ENCODE measurements at places on chromosomes 5 and 9.

DNA sequence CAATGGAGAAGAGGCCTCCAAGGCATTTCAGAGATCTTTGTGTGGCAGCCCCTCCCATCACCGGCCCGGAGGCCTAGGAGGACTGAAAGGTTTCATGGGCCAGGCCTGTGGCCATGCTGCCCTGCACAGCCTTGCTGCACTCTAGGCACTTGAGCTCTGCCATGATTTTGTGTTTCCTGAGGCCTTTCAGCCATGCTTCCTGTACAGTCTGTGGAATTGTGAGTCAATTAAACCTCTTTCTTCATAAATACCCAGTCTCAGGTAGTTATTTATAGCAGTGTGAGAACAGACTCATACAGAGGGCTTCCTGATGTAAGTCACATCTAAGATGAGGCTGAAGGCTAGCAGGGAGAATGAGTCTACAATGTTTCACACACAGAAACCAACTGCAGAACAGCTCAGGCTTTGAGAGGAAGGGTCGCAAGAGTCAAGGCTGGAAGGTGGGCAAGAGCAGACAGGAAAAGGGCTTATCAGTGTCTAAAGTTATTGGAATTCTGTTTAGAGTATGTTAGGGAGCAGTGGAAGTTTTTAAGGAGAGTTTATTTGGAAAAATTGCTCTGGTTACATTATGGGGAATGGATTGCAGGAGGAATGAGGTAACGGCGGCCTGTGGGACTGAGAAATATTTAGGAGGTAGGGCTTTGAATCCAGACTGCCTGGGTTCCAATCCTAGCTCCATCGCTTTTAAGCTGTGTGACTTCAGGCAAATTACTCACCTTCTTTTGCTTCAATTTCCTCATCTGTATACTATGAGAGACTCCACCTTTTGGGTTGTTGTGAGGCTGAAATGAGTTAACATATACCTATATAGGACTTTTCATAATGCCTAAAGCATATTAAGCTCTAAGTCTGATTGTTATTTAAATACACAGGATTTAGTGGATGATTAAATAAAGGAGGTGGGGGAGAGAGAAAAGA is 291.2 kb downstream of the CWC27 start:
- no peak for DNase-seq

GRCh38 chr9:4573634-4574389 is 83.5 kb downstream of the SLC1A1 start:
- DNase-seq = no peak

DNA sequence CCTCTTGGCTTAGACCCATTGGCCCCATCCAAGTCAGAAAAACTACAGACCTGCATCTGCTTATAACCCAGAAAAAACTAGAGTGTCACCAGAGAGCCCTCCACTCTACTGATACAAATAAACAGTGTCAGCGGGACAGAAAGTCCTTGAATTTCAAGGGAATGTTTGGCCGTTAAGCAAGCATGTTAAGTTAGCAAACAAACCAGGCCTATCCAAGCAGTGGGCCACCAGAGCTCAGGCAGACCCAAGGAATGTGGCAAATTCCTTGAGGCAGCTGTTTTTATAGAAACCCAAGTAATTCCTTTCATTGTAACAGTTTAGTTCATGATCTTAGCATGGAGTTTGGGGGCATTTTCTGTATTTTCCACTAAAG is 70.9 kb downstream of the PRLR start:
- no peak for DNase-seq

DNA sequence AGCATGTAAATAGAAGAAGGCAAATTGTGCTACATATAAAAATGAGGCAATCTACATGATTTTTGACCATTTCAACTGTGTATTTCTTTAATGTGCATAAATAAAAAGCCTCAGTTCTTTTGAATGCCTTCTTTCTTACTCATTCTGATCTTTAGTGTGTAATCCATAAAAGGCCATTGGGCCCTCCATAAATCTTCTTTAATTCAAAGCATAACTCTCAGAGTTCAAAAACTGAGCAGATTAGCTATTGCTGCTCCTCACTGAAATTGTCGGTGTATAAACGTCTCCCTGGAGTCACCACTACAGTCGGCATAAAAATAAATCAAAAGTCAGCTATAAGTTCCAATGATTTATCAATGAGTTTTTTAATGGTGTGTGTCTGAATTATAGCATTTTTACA is 45.3 kb upstream of the ADAMTSL1 start:
- no peak for DNase-seq

- no peak for DNase-seq
Measured at GRCh38 chr9:132647806-132648205, 22.0 kb downstream of the DDX31 start.
